ENCODE measurements at places on chromosomes 4 and X.

GRCh38 chr4:98996056-98996764 is 689 bp downstream of the METAP1 start:
- DNase-seq, result no peak

DNA sequence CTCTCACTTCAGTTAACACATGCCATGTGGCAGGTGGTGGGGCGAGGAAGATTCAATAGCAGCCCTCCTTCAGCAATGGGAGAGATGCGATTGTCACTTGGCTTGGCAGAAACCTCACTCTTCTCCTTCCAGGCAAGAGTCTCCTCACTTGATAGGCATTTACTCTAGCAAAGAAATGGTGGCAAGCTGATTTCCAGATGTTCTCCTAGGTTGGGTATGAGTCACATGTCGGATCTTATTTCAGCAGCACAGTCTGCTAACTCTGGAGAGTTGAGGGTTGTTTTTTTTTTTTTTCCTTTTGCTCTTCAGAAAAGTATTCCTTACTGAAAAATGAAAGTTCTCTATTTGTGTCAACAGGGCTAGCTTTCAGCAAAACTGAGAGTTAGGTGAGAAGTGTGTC is 119.5 kb upstream of the CHRDL1 start:
- no peak for DNase-seq

- no peak for DNase-seq
These were observed at the start of gene ADGRG2 for GRCh38 chrX:19121898-19122640. ADGRG2 (minus strand) TSS chrX:19122468; CDS start chrX:19068834, 53,634 bp downstream.

DNA sequence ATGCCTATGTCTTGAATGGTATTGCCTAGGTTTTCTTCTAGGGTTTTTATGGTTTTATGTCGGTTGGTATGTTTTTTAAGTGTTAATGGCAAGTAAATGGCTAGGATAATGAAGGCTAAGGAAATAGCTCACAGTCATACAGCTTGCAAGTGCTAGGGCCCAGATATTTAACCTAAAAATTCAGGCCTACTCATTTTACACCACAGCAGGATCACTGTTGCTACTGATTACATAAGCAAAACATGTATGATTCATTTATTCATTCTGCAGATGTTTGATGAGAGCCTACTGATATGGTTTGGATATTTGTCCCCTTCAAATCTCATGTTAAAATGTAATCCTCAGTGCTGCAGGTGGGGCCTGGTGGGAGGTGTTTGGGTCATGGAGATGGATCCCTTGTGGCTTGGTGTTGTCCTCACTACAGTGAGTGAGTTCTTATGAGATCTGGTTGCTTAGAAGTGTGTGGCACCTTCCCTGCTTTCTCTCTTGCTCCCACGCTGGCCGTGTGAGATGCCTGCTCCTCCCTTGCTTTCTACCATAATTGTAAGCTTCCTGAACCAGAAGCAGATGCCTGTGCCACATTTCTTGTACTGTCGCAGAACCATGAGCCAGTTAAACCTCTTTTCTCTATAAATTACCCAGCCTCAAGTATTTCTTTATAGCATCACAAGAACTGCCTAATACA is 175.5 kb downstream of the MAPK10 start:
- DNase-seq, result no peak

GRCh38 chrX:118574666-118575065 is 79.1 kb downstream of the DOCK11 start:
- DNase-seq, result no peak

GRCh38 chr4:23878912-23879732 is 10.7 kb downstream of the PPARGC1A start:
- no peak for DNase-seq

DNA sequence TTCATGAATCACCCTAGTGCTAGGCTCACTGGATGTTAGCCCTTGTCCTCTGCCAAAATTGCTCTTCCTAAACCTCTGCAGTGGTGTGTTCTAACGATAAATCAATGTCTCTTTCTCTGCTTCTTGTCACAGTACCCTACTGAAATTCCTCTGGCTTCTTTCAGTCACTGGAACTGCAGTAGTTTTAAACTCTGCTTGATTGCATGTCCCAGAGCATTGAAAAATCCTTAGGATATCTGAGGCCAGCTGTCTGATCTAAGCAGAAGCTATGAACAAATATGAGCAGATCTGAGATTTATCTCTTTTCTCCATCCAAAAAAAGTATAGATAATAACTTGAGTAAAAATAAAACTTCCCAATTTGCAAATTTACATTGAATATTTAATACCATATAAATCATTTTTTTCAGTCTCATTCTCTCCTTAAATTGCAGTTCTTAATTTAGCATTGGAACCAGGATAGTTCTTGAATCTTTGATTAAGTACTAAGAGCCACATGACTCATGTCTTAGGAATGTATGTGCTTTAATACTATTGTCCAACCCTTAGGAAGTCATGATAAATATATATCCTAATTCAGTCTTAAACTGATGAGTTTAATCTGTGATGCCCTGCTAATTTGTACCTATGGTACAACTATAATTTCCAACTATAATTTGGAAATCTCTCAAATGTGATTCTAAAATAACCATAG is 169.7 kb downstream of the PDHA2 start:
- DNase-seq, result no peak

GRCh38 chr4:24179201-24179840 is 289.5 kb upstream of the PPARGC1A start:
- DNase-seq, result no peak

GRCh38 chrX:6640727-6641126 is 105.8 kb upstream of the VCX3A start:
- no peak for DNase-seq

GRCh38 chr4:6495736-6496135 is 23.3 kb upstream of the PPP2R2C start:
- DNase-seq, result no peak

- no peak for DNase-seq
These were observed 26.3 kb downstream of the CNGA1 start for GRCh38 chr4:47990145-47990544.

DNA sequence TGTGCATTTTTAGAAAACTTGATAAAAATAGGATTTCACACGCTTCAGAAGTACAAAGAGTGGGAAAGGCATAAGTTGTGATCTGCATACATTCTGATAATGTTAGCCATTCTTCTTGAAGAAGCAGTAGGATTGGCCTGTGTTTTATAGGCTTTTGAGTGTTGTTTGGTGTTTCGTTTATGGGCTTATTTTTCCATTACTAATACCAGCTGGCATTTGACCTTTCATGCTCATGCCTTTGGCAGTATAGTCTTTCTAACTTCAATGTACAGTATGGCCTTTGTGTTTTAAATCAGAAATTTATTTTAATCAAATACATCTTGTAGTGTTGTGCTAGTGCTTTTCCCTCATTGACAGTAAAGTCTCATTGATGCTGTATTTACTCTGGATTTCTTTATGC is 51.5 kb upstream of the SLC4A4 start:
- no peak for DNase-seq

DNA sequence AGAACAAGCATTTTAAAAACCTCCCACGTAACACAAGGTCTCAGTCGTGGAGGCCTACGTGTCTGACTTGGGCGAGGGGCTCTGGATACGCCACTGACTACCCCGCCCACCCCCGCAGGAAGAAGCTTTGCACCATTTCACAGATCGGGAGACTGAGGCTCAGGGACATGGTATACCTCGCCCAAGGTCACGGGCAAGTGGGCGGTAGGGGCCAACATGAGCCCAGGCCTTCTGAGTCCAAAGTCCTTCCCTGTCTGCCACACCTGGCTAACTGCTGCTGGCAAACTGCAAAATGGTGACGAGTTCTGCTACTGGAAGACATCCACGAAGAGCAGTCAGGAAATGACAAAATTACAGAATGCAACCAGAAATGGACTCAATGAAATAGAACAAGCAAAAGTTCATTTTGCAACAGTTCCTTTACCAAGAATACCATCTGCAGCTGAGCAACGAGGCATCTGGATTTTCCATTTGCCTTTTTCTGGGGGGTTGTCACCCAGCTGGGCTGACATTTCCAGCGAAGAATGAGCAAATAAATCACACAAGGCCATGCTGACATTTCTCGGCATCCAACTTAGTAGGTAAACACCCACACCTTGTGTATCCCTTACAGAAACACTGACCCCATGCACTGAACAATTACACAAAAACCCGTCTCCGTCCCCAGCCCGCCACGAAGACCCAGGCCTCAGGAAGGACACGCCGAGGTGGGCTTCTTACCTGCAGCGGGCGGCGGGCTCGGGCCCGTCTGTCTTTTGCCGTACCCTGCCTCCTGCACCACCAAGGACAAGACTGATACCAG is 70.2 kb upstream of the AFAP1 start:
- no peak for DNase-seq

Data from stimulated activated CD8-positive, alpha-beta memory T cell treated with anti-CD3 and anti-CD28 coated beads, Interleukin-4, amount 100 ng/mL, for 4 hours (primary cell).